CD8-positive, alpha-beta memory T cell (primary cell): ENCODE measurements at places on chromosomes 4 and X.

DNA sequence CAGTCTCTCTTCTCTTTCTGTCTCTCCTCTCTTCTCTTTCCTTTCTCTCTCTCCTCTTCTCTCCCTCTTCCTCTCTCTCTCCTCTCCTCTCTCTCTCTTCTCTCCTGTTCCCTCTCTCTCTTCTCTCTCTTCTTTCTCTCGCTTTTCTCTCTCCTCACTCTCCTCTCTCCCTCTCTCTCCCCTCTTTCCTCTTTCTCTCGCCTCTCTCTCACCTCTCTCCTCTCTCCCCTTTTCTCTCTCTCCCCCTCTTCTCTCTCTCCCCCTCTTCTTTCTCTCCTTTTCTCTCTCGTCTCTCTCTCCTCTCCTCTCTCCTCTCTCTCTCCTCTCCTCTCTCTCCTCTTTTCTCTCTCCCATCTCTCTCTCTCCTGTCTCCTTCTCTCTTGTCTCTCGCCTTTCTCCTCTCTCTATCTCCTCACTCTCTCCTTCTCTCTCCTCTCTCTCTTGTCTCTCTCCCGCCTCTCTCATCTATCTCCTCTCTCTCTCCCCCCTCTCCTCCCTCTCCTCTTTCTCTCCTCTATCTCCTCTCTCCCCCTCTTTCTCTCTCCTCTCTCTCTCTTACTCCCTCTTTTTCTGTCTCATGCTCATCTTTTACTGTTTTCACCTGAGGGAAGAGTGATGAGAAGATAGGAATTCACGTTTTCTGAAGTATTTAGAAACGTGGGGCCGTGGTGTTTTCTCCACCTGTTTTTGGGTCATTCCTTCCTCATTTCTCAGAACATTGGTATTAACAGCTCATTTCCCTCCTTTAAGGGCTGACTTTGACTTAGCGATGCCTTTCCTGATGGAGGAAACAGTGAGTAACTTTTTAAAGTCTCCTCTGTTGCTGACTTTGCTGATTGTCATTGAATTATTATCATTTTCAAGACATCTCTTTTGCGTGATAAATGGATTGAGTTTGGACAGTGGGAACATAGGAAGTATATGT, 80.6 kb upstream of the CD99 start:
- DNase-seq: no peak

- DNase-seq: no peak
Measured at GRCh38 chr4:145293658-145294057, 113.3 kb upstream of the OTUD4 start.

GRCh38 chr4:27881705-27882104, 1021.1 kb downstream of the STIM2 start:
- no peak for DNase-seq

DNA sequence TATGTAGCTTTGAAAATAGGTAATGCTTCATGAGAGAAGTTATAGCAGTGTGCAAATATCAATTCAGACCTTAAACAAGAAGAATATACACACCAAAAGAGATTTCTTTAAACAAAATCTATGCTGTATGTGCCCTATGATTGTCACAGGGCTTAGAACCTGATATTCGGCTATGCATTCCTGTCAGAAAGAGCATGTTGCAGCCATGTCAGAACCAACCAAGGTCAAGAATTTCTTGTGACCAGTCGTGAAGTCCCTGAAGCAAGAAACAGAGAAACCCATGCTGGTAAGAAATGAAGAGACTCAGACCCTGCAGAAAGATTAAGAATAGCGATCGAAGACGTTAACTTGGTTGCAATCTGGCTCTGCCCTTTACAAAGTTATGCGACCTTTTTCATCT, 210.3 kb upstream of the SPIN4 start:
- no peak for DNase-seq

GRCh38 chrX:19017271-19017670, 33.4 kb upstream of the PHKA2 start:
- no peak for DNase-seq

- no peak for DNase-seq
Measured at GRCh38 chr4:17163156-17163771, 264.8 kb upstream of the LDB2 start.

GRCh38 chrX:39643550-39643949, 454.2 kb downstream of the BCOR start:
- DNase-seq: no peak
